CD4-positive, alpha-beta T cell treated with Interleukin-21 for 1 hour (primary cell): ENCODE measurements at places on chromosomes 11 and 22.
A peak's percentile ranks its signal among the peaks of the same experiment; 100 is the strongest.

DNA sequence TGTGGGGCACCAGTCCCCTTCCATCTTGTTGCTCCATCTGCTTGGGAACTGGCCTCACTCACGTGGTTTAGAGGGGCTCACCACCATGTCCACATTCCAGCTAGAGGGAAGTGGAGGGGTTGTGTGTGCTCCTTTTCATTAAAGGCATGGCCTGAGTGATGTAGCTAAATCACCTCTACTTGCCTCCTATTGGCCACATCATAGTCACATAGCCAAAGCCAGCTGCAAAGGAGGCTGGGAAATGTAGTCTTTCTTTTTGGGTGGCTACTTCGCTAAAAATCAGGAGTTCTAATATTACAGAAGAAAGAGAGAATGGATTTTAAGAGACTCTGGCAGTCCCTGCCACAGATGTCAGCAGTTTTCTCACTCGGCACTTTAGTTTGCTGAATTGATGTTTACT is 63.0 kb upstream of the ALX4 start:
- DNase-seq = no peak

- DNase-seq = no peak
Measured at GRCh38 chr11:113698515-113698914, 7.6 kb downstream of the TMPRSS5 start.

GRCh38 chr11:125062931-125063428 is at the start of gene SLC37A2:
SLC37A2 (plus strand) TSS chr11:125063305; CDS start chr11:125063368, 63 bp downstream.
- peak; percentile 52 for DNase-seq

GRCh38 chr11:119783466-119784400 is 54.7 kb upstream of the NECTIN1 start:
- no peak for DNase-seq

DNA sequence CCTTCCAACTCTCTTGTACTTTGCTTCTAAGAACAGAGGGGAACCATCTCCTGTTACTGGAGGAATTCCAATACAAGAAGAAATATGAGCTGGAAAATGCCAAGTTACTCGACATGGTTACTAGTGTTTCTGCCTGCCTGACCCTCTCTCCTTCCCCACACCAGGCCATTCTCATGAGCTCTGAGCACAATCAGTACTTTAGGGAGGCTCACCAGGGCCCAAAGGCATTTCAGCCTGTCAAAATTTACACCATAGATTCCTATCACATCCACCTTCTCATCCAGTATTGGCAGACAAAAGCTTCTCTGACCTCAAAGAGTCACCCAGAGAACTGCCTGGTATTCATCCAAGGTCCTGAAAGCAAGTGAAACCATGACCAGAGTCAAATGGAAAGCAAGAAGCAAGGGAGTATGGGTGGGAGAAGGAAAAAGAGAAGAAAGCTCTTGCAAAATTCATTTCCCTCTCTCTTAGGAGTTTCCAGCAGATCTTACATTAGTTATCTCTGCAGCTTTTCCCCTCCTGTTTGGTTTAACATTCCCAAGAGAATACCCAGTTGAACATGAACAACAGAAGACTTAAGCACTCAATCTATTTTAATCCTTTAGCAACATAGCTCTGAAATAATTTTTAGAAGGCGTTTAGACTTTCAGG is 58.7 kb upstream of the NCAM1 start:
- DNase-seq = no peak

DNA sequence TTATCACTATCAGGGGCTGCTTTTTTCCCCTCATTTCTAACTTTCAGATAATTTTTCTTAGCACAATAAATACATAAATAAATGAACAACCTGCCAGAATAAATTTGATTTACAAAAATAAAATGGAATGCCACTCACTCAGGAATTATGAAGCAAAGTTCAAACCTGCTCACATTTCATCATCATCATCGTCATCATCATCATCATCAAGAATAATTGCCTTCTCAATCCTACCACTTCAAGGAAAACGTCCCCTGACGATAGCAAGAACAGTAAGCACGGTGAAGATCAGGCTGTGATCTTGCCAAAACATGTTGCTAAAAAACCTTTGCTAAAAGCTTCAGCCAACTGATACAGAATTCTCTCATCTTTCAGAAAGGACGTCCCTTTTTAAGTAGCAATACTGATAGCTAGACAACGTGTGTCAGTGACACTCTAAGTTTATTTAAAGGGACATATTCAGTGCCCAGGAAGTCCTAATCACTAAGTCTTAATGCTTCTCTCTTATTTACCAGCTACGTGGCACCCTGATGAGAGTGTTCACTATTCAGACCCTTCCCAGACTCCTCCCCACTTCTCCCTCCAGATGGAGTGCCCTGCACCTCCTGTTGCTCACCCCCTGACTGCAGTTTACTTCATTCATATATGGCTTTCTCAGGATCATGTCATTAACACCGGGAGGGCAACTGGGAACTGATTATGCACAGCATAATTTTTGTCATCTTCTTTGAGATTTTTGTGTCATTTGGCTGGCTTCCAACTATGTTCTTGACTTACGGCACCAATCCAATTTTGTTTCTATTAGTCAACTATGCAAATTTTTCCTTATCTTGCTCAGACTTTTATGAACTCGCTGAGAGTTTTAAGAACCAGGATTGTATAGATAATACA is 200.1 kb upstream of the GUCY1A2 start:
- no peak for DNase-seq

GRCh38 chr11:66491315-66491935 is 11.2 kb downstream of the DPP3 start:
- no peak for DNase-seq

DNA sequence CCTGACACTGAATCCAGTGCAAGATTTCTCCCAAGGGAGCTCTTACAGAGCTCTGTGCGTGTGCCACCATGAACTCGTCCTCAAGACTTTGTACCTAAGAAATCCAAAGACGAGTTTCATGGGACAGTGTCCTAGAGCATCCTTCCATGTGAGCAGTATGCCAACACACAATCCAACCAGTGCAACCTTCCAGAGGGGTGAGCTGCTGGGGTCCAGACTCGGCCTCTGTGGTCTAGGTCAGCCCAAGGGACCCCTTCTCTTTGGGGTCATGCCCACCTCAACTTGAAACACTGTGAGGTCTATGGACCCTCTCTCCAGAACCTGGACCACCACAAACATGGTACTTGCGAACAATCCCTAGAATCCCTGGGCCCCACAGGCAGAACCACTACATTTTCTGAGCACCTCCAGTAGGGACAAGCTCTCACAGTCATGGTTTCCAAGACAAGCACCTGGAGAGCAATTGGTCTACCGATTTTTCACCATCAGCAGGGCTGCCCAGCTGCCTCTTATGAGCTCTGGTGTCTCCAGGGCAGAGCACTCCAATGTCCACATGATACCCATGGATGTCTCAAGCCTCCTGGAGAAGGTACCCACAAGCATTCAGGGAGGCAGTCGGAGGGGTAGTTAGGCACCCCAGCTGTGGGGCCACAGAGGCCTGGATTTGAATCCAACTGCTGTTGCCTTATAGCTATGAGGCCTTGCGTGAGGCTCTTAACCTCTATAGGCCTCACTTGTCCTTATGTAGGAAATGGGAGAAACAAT is 7.7 kb downstream of the CHST1 start:
- no peak for DNase-seq

GRCh38 chr11:6334806-6335205 is 14.5 kb upstream of the CAVIN3 start:
- DNase-seq = no peak
